ENCODE measurements at places on chromosomes 3 and 15.

- no peak for DNase-seq
These were observed 44.8 kb upstream of the TRA2B start for GRCh38 chr3:185982632-185983031.

- DNase-seq = no peak
These were observed 40.2 kb downstream of the SLMAP start for GRCh38 chr3:57796261-57796660.

GRCh38 chr3:46239301-46239938 lies 2.8 kb upstream of the CCR3 start:
- DNase-seq = no peak

GRCh38 chr15:54990793-54991192 lies 205.9 kb downstream of the RSL24D1 start:
- DNase-seq = no peak

- no peak for DNase-seq
These were observed 116.9 kb upstream of the GADL1 start for GRCh38 chr3:31011380-31011779.

DNA sequence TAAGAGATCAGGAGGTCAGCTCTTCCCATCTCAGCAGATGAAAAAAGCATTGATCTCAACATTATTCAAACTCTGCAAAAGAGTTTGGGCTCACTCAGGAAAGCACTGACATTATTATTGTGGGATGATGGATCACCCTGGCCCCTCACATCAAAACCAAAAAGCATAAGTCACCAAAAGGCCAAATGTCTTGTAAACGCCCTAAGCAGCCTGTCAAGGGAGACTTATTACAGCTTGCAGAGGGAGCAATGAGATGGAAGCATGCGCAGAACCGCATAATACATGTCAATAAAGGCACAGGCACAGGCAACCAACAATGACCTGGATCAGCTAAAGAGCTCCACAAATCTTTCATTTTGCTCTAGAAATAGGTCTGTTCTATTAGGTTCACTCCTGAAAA lies 4.6 kb downstream of the FSIP1 start:
- no peak for DNase-seq

DNA sequence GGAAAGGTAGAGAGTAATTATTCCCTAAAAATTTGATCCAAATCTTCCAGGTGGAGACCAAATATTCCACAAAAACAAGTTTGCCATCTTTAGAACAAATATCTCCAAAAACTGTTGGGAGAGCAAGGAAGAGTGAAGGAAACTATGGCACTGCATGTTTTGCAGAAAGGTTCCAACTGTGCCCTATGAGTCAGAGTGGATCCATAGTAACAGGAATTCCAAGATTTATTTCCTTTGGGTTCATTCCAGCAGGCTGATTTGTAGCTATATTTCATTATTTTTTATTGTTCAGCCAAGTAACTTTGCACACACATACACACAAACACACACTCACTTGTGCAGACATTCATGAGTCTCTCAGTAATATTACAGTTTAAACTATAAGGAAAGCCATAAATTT lies 459.7 kb upstream of the EPHA6 start:
- DNase-seq = no peak

DNA sequence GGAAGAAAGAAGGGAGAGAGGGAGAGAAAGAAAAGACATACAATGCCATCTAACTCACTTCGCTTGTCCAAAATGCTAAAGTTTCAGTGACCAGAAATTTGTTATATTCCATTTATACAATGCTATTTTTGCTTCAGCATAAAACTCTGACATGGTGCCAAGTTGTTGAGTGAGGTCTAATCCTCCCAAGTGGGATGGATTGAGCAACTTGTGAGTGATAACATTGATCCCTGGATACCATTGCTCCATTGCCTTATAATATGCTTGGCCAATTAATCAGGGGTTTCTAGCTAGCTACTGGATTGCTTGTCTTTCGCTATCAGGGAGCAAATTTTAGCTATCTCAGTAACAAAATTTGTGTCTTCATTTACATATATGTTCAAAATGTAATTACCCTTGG lies 615.6 kb upstream of the DPPA4 start:
- no peak for DNase-seq

DNA sequence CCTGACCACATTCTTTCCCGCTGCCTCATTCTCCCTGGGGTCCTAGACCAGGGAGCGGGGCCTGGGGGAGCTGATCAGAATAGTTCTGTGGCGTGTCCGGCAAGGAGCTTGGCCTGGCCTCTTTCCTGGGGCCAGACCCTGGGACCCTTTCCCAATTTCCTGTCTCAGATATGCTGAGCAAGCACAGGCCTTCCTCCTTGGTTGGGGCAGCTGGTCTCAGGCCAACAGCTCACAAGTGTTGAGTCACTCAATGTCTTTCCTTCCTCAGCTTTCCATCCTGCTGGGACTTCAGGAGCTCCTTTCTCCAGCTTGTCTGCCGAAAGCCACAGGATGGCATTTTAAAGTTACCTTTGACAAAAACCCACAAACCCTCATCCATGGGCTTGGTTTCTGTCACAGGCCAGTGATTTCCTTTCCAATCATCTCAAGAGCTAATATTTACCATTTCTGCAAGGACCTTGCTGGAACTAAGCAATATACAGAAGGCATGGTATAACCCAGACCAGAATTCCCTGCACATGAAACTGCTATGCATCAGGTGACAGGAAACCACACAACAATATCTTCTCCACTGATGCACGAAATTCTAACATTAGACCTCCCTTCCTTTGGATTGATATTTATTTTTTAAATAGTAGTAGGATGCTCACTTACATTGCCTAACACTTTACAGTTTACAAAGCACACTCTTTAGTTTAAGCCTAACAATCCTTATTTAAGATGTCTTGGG lies 19.5 kb upstream of the TIMP4 start:
- DNase-seq = peak; percentile 67

DNA sequence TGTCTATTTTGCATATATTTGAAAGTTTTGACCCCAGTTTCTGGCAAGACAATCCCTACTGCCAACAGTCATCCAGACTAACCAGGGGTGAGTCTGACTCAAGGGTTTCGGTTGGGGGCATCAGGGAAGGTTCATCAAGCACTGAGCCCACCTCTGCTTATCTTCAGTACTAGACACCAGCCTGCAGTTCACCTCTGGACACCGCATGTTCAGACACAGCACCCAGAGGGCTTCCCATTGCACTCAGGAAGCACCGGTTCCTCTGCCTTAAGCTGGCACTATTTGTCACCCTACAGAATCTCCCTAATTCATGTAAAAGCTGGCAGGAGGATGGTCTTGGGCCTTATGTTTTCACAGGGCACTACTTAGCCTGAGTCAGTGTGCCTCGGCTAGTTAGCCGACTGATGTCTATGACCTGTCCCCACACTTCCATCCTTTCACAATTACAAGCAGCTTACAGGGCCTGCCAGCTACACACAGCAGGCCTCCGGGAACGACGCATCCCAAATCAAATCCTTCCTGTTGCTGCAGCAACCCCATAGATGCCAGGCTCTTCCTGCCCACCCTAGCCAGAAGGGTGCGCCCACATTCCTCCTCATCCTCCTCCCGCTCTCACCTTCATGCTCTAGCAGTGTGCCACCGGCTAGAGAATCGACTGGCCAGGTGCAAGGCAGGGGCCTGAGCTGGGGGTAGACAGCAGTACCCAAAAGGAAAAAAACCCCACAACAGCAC lies 52.5 kb downstream of the SH3BP5 start:
- DNase-seq = no peak

DNA sequence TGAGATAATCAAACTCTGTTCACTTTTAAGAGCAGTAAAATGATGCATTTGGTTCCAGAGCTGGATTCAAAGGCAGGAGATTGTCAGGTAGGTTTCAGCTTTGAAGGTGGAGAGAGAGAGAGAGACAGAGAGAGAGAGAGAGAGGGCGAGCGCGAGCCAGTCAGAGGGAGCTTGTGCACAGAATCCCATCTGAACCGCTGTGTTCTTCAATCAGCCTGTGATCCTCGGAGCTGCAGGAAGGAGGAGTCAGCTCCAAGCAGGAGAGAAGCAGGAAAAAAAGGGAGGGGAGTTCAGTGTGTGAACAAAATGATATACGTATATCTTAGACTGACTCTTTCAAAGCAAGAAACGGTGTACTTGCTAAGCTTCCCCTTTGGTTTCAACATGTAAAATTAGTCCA lies at the start of gene GPR149:
TSS of gene GPR149 (minus strand) at position 177 of the 400 bp plus-strand sequence. CDS start 575 bp downstream, outside the sequence.
- DNase-seq = no peak

- DNase-seq = no peak
These were observed 1.8 kb downstream of the ARHGEF26 start for GRCh38 chr3:154122912-154123559.

Measured in left ventricle myocardium superior (tissue), 1 donor.